Activated gamma-delta T cell treated with Interleukin-2 at 50 U/mL for 16 hours (primary cell): ENCODE measurements at places on chromosomes 2 and 18.

DNA sequence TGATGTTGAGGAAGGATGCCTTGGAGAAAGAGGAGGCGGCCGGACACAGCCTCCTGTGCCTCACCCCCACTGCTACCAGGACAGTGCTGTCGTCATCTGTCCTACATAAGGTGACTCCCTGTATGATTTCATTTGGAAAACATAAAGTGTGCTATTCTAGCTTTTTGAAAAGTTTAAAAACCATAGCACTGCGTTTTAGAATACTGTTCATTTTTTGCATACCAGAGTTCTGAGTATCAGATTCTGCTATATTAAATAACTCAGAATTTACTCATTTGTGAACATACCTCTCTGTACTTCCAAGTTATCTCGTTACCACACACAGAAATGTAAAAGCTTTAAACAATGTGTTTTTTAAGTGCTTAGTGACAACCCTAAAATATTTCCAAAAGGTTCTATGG, 302.9 kb downstream of the LRRTM1 start:
- DNase-seq: no peak

- no peak for DNase-seq
These were observed 100.3 kb upstream of the KCTD1 start for GRCh38 chr18:26648509-26649192.

GRCh38 chr2:96531366-96531765, 5.2 kb upstream of the ARID5A start:
- no peak for DNase-seq

GRCh38 chr18:61998957-61999356, 106.2 kb upstream of the RNF152 start:
- DNase-seq: no peak

DNA sequence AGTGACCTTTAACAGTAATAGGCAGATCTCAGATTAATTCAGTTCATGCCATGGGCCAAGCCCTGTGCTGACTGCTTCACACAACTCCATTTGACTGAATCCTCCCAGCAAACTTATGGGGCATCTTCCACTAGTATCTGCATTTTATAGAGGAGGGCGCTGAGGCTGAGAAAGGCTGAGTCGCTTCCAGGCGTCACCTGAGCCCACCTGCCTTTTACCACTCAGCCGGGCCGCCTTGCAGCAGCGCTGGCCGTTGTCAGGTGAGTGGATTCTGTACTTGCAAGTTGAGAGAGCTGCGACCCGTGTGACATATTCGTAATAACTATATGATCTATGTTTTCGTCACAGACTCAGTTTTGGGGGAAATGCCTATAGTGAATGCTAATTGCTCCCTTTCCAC, 59.3 kb upstream of the B3GNT7 start:
- no peak for DNase-seq

- no peak for DNase-seq
These were observed 14.4 kb upstream of the SNED1 start for GRCh38 chr2:240983996-240984498.

GRCh38 chr2:30781451-30781850, 25.8 kb downstream of the CAPN13 start:
- no peak for DNase-seq

DNA sequence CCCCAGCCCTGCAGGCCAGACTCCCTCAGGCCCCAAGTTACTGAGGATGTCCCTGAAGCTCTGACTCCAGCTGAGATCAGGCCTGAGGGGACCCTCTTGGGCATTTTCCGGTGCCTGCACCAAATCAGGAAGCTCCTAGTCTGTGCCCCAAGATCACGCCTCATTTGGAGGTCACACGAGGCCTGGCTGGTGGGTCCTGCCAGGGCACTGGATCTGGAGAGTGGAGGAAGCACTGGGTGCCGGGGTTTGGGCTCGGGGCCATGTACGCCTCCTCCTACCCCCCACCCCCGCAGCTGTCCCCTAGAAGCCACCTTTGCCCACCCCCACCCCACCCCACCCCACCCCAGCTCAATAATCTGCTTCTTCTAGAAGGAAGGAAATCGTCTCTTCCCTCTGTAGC, 16.2 kb downstream of the SH2D6 start:
- no peak for DNase-seq

DNA sequence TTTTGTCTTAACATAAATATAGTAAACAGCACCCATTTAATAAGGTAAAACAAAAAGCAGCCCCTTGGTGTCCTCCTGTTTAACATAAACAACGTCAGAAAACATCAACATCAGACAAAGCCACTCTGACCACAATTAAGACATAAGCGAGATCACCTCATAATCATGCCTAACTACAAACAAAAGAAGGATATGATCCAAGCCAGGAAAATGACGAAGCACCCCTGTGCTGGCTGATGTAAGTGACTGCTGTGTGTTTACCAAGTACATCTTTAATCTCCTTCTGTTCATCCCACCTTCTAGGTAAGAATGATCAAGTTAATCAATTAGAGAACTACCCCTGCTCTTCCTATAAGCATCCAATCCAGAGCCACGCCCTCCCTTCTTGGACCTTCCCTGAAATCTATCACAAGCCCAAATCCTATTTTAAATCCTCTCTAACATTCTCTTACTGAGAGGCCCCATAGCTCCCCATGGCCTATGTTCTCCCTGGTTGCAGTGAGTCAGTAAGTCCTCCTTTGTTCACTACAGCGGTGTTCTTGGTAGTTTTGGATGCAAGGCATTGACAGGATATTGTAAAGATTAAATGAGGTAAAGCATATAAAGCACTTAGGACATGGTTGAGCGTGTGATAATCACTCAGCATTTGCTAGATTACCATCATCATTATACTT, 424.2 kb downstream of the TSN start:
- DNase-seq: no peak

GRCh38 chr2:170816504-170817092, at the start of gene GAD1:
TSS of gene GAD1 (plus strand) at chr2:170816887. CDS start at chr2:170818592, 1,705 bp downstream.
- peak; percentile 32 for DNase-seq

- no peak for DNase-seq
These were observed 15.1 kb downstream of the DOCK10 start for GRCh38 chr2:225027061-225027762.

DNA sequence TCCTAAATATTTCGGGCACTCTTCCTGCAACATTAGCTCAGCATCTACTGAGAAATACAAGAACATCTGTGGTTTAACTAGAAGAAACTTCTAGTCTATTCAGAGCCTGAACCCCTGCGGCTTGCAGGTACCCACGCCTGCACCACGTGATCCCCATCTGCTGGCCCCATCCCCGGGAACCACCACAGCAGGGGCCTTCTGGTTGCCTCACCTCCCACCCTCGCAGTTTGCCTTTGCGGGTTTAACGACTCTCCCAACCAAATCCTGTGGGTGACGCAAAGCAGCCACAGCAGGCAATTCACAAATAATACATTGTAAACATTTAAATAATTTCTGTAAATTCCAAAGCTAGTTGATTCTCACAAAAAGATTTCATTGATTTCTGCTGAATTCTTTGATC, 90.2 kb upstream of the TMEM18 start:
- peak; percentile 23 for DNase-seq

- DNase-seq: peak; percentile 68
These were observed at the start of gene MBP for GRCh38 chr18:77132369-77133050. TSS of gene MBP (minus strand) at chr18:77132783. CDS start at chr18:77105261, 27,522 bp downstream.

- no peak for DNase-seq
These were observed 31.8 kb upstream of the CABLES1 start for GRCh38 chr18:23103449-23103848.

GRCh38 chr2:128605421-128605820, 286.8 kb upstream of the HS6ST1 start:
- no peak for DNase-seq
